IPS DF 6.9 (cell line): ENCODE measurements at places on chromosomes 1 and 21.

- H3K36me3 ChIP-seq = no peaks in the 10 kb centered on the region
- no peaks in the 10 kb centered on the region for H3K27me3 ChIP-seq
- DNase-seq = no peak
- no peak overlapping the region for H3K4me3 ChIP-seq
Measured at GRCh38 chr1:79271759-79272158, 265.2 kb upstream of the ADGRL4 start.

GRCh38 chr1:91805311-91805801 lies 80.6 kb downstream of the TGFBR3 start:
- DNase-seq = no peak
- no peaks in the 10 kb centered on the region for H3K36me3 ChIP-seq
- H3K27me3 ChIP-seq = no peaks in the 10 kb centered on the region
- H3K27ac ChIP-seq = no peak overlapping the region

GRCh38 chr1:112448904-112449629 lies 53.1 kb downstream of the CTTNBP2NL start:
- H3K36me3 ChIP-seq = no peaks in the 10 kb centered on the region; the same call in 1 of the 2 replicates
- no peak overlapping the region for H3K27ac ChIP-seq
- no peak for DNase-seq

DNA sequence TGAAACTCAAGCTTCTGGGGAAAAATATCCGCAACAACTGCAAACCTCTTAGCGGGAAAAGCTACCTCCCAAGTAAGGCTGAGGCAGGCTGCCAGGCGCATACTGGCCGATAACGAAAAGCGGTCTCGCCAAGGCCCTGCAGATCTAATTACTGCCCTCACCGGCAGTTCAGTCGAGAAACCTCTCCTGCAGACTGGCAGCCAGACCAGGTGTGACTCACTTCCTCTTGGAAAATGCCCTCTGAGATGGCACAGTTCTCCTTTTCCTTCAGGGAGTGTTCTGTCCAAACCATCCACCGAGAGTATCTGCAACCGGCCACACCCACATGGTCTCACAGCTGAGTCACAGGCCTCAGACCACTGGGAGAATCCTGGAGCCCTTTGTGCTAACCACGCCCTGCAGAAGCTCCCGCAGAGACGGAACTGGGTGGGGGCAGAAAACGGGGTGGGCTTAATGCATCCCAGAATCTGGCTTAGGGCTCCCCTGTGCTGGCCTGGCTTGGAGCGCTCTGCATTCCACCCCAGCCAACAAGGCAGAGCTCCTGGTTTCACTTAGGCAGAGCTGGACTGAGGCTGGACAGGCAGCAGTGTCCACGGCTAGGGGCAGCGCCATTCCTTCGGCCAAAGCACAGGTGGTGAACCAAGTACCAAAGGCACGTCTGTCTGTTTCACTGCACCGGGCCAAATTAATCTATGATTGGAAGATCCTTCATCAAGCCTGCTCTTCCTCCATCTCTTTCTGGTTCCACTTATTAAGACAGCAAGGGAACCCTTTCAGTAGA lies 1.2 kb downstream of the S100A10 start:
- no peak for DNase-seq
- no peak overlapping the region for H3K27ac ChIP-seq
- peak overlapping the region; percentile 66 for H3K4me3 ChIP-seq
- no peaks in the 10 kb centered on the region for H3K27me3 ChIP-seq

DNA sequence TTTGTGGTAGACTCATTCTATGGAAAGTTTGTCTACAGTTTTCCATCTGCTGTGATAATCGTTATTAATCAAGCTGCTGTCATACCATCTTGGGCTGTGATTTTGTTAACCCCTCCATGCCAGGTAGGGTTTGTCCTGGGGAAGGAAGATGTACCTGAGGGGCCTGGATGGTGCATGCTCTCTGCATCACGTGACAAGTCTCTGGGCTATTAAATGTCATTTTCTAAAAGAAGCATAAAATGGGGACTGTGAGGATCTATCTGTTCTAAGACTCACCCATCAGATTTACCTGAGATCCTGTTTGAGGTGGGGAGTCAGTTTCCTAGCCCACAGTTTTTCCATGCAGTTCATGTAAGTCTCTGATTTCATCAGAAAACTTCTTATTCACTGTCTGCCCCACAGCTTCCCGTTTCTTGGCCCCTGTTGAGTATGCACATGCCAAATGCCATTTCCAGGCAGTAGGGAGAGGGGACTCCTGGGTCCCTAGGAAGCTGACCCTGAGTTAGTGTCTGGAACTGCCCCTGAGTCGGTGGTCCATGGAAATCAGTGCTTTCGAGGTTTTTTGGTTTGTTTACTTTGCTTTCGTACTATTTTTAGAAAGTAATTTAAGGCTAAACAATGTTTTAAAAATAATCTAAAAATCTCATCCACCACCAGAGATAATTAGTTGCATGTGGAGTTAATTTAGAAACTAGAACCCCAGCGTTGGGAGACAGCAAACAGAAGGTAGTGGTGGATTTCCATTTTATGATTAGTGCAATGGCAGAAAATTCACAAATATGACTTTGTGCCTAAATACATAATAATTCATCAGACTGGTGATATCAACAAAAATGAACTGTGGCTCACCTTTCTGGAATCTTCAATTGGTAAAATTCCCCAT lies 46.7 kb downstream of the ZBTB18 start:
- H3K36me3 ChIP-seq = no peaks in the 10 kb centered on the region
- no peak overlapping the region for H3K4me3 ChIP-seq
- DNase-seq = no peak
- no peaks in the 10 kb centered on the region for H3K4me1 ChIP-seq

DNA sequence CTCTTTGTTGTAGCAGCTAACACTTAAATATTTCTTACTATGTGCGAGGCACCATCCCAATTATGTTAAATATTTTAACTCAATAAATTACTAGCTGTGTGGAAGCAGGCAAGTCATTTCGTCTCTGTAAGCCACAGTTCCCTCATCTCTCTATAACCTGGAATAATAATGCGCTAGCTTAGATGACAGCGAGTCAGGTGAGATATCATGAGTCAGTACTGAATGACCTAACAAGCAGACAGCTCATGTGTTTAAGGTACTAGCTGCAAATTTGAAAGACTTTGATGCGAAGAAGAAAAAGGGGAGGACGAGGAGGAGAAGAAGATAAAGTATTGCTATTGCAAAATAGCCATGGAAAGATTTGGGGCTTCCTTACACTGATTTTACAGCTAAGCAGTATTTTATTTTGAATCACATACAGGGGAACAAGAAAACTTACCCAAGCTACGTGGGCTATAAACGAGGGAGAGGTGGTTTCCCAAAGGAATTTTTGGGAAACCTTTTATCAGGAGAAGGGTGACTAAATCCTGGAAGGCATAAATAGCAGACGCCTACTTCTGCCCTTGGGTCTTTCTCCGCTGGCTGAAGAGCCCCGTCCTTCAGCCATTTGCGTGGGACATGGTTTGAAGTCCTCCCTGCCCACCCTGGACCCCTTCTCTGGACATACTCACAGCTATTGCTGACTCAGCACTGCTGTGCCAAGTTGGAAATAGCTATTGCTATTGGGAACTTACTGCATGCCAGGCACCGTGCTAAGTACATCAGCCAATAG lies 8.9 kb downstream of the CITED4 start:
- no peak overlapping the region for H3K4me3 ChIP-seq
- H3K4me1 ChIP-seq = no peaks in the 10 kb centered on the region; the same call in 1 of the 2 replicates
- H3K27ac ChIP-seq = no peak overlapping the region
- H3K36me3 ChIP-seq = no peaks in the 10 kb centered on the region

DNA sequence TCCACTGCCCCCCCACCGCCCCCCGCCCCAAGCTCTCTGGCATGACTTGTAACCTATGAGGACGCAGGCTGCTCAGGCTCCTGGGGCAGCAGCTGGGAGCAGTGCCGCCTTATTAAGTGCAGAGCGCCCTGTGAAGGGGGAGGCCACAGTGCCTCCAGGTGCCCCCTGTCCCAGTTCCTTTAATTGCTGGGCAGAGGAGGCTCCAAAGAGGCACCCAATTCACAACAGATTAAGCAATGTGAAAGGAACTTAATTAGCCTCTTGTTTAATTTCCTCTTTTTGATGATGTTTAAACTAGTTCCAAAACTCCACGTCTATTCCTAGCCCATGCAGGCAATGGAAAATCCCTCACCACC lies 3.0 kb downstream of the RXFP4 start:
- no peak overlapping the region for H3K4me3 ChIP-seq
- no peak overlapping the region for H3K27ac ChIP-seq
- H3K4me1 ChIP-seq = peaks cover 4% of the 10 kb centered on the region; the same call in 1 of the 2 replicates
- H3K36me3 ChIP-seq = no peaks in the 10 kb centered on the region; the same call in 1 of the 2 replicates
- no peaks in the 10 kb centered on the region for H3K27me3 ChIP-seq
- no peak for DNase-seq

- no peak for DNase-seq
- peak within 1 kb of the TSS; percentile 88; the same call in 1 of the 2 replicates for H3K4me3 ChIP-seq
- no peaks in the 10 kb centered on the region for H3K4me1 ChIP-seq
- H3K27me3 ChIP-seq = no peaks in the 10 kb centered on the region
- no peaks in the 10 kb centered on the region for H3K36me3 ChIP-seq
- no peak within 1 kb of the TSS for H3K27ac ChIP-seq
Measured at GRCh38 chr21:15729674-15730483, at the start of gene USP25. TSS of gene USP25 (plus strand) at chr21:15729982. CDS start at chr21:15730394, 412 bp downstream.

DNA sequence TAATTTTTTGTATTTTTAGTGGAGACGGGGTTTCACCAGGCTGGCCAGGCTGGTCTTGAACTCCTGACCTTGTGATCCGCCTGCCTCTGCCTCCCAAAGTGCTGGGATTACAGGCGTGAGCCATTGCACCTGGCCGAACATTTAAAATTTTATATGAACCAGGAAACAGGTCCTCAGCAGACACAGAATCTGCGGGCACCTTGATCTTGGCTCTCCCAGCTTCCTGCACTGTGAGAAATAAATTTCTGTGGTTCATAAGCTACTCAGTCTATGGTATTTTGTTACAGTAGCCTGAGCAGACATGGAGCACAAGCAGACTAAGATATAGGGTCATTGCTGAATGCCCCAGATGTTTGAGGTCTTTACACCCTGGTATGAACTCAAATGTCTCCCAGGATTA lies 23.6 kb upstream of the CTH start:
- no peak for DNase-seq
- no peaks in the 10 kb centered on the region for H3K36me3 ChIP-seq
- H3K27me3 ChIP-seq = no peaks in the 10 kb centered on the region
- H3K4me3 ChIP-seq = no peak overlapping the region
- no peaks in the 10 kb centered on the region for H3K4me1 ChIP-seq

- no peak overlapping the region for H3K4me3 ChIP-seq
- no peak overlapping the region for H3K27ac ChIP-seq
- H3K36me3 ChIP-seq = no peaks in the 10 kb centered on the region
Measured at GRCh38 chr1:113415310-113416070, 25.2 kb downstream of the MAGI3 start.

GRCh38 chr1:188056011-188056410 lies 1227.3 kb downstream of the PLA2G4A start:
- H3K36me3 ChIP-seq = no peaks in the 10 kb centered on the region
- H3K27ac ChIP-seq = no peak overlapping the region
- H3K4me3 ChIP-seq = no peak overlapping the region
- no peaks in the 10 kb centered on the region for H3K4me1 ChIP-seq

- H3K4me1 ChIP-seq = no peaks in the 10 kb centered on the region
- H3K27ac ChIP-seq = no peak overlapping the region
- no peak overlapping the region for H3K4me3 ChIP-seq
- no peaks in the 10 kb centered on the region for H3K36me3 ChIP-seq
Measured at GRCh38 chr21:16418226-16418625, 688.4 kb downstream of the USP25 start.

DNA sequence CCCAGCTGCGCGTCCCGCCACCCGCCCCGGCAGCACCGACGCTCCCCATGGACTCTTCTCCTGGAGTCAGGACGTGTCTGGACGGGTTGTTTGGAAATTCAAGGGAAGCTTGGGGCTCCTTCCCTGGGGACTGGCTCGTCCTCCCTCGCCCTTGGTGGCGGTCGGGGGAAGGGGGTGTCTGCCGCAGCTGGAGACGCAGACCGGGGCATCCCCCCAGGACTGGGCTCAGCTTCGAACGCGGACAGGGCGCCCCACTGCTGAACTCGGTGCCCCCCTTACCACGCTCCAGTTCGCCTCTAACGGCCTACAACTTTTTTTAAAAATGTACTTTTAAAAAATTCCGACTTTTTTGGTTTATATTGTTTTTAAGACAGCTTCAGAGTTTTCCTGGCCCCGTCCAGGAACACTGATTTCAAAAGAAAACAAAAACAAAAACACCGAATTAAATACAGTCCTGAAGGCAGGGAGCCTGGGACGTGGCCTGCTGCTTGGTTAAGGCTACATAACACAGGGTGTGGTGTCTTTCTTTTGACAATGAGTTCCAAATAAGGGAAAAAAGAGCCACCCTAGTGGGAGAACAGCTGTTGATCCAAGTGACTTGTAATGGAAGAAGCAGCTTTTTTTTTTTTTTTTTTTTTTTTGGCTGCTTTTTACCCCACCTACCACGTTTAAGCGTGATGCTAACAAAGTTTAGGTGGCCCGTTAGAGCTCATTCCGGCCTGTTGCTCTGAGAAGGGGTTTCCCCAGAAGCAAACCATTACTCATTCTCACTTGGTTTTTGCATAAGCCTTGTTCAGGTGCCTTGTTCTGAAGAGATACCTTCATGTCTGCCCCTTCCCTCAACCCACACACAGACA lies 862 bp upstream of the DIPK1A start:
- no peaks in the 10 kb centered on the region; the same call in 1 of the 2 replicates for H3K27me3 ChIP-seq
- H3K4me3 ChIP-seq = peak overlapping the region; percentile 78
- no peak for DNase-seq
- H3K36me3 ChIP-seq = no peaks in the 10 kb centered on the region
- H3K27ac ChIP-seq = no peak overlapping the region

- no peak overlapping the region for H3K27ac ChIP-seq
- H3K4me3 ChIP-seq = no peak overlapping the region
- H3K36me3 ChIP-seq = no peaks in the 10 kb centered on the region
- DNase-seq = no peak
- H3K27me3 ChIP-seq = no peaks in the 10 kb centered on the region
- no peaks in the 10 kb centered on the region for H3K4me1 ChIP-seq
Measured at GRCh38 chr1:155650231-155650757, 38.3 kb downstream of the YY1AP1 start.

- H3K36me3 ChIP-seq = no peaks in the 10 kb centered on the region
- no peak for DNase-seq
- H3K4me1 ChIP-seq = no peaks in the 10 kb centered on the region
- no peak overlapping the region for H3K27ac ChIP-seq
Measured at GRCh38 chr1:97533358-97533757, 387.5 kb downstream of the DPYD start.

DNA sequence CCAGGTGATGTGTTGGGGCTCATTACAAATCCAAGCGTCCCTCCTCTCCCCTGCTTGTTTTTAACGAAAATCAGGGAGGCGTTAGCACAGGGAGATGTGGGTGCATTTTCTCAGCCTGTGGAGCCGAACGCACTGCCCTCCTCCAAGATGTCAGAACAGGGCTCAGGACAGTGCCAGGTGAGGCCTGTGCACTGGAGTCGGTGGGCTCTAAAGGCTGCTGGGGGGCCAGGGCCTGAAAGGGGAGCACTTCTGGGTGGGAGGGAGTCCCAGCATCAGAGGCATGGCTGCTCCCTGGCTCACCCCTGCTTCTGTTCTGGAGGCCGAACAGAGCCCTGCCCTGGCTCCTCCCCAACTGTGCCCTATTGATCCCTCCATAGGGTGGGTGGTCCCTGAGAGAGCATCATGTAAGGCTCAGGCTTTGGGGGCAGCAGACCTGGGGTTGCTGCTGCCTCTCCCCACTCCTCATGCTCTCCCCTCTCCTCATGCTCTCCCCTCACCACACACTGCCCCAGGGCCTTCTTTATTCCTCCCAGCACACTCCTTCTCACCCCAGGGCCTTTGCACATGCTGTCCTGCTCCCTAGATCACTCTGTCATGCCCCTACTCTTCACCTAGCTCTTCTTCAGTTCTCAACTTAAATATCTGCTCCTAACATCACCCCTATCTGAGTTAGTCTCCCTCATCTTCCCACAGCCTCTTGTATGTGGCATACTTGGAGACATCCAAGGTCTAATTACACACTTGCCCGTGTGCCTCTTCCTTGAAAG lies 725.2 kb downstream of the PTPRU start:
- DNase-seq = no peak
- H3K4me1 ChIP-seq = no peaks in the 10 kb centered on the region; the same call in 1 of the 2 replicates
- H3K27me3 ChIP-seq = no peaks in the 10 kb centered on the region
- H3K27ac ChIP-seq = no peak overlapping the region
- no peaks in the 10 kb centered on the region; the same call in 1 of the 2 replicates for H3K36me3 ChIP-seq
